ENCODE measurements at places on chromosomes 7 and 10. TPM values are rescaled to one million over a fixed set of nuclear protein-coding genes. Genes with fewer than 3 reads are reported as not detected.

- no peak overlapping the region for H3K4me3 ChIP-seq
- peaks cover 6% of the 10 kb centered on the region for H3K4me1 ChIP-seq
- peaks cover 2% of the 10 kb centered on the region for H3K36me3 ChIP-seq
- H3K27me3 ChIP-seq, result peaks cover 13% of the 10 kb centered on the region
- DNase-seq, result no peak
- no peak overlapping the region for H3K27ac ChIP-seq
These were observed 231.0 kb downstream of the DIP2C start for GRCh38 chr10:458421-458851.

GRCh38 chr7:80060218-80060806, 74.3 kb upstream of the GNAI1 start:
- no peaks in the 10 kb centered on the region for H3K4me1 ChIP-seq
- no peaks in the 10 kb centered on the region for H3K36me3 ChIP-seq
- DNase-seq, result no peak
- no peak overlapping the region for H3K27ac ChIP-seq

DNA sequence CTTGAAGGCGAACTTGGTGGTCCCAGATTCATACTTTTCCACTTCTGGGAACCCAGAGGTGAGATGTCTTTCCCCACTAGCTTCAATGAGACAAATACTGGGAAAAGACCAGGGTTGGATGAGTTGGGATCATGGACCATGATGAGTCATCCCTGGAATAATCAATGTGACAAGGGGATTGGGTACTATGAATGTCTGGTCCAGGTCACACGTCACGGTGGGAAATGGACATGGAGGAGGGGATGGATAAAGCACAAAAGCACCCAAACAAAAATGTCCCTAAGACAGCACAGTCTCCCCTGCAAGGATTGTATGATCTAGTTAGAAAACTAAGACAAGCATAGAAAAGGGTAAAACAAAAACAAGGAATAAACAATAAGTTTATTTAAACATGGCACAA, 12.4 kb upstream of the SORBS1 start:
- H3K4me3 ChIP-seq, result no peak overlapping the region
- no peak overlapping the region for H3K27ac ChIP-seq
- H3K27me3 ChIP-seq, result peaks cover 22% of the 10 kb centered on the region
- DNase-seq, result no peak
- no peaks in the 10 kb centered on the region for H3K4me1 ChIP-seq

DNA sequence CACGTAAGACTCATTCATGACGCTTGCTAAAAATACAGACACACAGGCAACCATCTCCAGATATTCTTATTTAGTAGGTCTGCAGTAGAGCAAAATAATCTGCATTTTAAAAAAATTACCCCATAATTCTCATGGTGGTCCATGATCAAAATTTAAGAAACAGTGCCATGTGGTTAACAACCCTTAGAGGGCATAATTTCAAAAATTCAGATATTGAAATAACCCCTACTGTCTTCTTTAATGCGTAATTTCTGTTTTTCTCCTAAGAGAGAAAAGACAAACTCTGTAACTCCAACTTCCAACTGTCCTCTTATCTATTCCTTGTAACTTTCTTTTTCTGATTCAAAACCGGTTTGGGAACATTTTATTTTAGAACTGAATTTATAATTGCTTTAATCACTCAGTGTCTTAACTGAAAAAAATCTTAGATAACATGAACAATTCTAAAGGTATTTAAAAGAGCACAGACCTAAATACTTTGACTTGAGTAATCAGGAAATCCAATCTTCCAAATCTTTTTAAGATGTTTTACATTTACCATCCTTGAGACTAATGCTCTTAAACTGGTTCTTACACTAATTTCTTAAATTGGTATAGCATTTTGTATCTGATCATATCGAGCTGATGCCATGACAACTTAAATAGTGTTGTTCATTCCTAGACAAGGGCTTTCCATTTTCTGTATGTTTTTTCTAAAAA, 148.0 kb downstream of the GALNT11 start:
- peaks cover 5% of the 10 kb centered on the region for H3K4me1 ChIP-seq
- no peaks in the 10 kb centered on the region for H3K27me3 ChIP-seq
- no peak overlapping the region for H3K27ac ChIP-seq
- H3K4me3 ChIP-seq, result no peak overlapping the region

DENND11 gene
- 48.7 TPM for total RNA-seq

GRCh38 chr10:114632869-114633715, 25.0 kb downstream of the ABLIM1 start:
- DNase-seq, result no peak
- peaks cover 49% of the 10 kb centered on the region for H3K27me3 ChIP-seq
- no peak overlapping the region for H3K27ac ChIP-seq
- peaks cover 24% of the 10 kb centered on the region for H3K4me1 ChIP-seq
- peak overlapping the region; percentile 90 for H3K4me3 ChIP-seq

ZCWPW1 gene
- 6.5 TPM for total RNA-seq
